ENCODE measurements at places on chromosomes 6 and 20.

GRCh38 chr6:135267085-135267484, 86.0 kb downstream of the MYB start:
- no peaks in the 10 kb centered on the region for H3K4me1 ChIP-seq
- no peak overlapping the region for H3K4me3 ChIP-seq
- H3K36me3 ChIP-seq = no peaks in the 10 kb centered on the region
- H3K27me3 ChIP-seq = peaks cover 5% of the 10 kb centered on the region

DNA sequence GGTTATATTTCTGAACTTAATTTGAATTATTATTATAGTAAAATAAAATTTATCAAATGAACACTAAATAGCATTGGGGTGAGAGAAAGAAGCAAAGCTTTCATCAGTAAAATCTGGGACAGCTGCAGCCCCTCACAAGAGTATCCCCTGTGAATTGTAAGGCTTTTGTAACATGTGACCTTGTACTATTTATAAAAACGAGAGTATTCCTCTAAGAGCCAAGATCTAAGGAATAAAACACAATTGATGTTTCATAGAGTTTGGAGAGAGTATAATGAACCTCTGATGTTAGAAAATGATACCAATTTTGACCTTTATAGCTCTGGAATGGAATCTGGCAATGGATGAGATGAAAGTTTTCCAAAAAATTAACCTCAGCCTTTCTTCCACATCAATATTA, 617.2 kb upstream of the ID4 start:
- H3K27ac ChIP-seq = no peak overlapping the region
- no peaks in the 10 kb centered on the region for H3K4me1 ChIP-seq
- H3K36me3 ChIP-seq = no peaks in the 10 kb centered on the region
- no peak for DNase-seq
- H3K4me3 ChIP-seq = no peak overlapping the region

DNA sequence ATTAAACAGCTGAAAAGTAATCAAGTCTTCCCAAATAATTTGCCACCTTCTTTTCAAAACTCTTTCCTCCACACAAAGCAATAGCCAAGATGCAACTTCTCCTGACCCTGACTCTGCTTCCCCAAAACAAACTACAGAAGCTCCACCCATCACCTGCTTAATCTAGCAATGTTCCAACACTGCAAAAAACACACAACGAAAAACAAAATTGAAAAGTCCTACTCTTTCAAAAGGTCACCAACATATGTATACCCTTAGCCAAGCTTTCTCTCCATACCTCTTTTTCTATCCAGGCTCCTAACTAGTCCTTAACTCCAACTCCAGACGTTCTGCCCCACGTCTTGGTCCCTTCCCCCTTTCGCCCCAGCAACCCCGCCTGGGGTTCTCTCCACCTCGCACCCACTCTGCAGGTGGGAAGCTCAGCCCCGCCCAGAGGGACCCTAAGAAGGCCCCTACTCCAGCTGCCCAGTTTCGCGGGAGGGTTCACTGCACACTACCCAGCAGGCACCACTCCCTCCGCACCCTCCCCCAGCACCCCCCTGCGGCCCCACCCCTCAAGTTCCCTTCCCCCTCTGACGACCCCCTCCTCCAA, 717 bp downstream of the CSNK2A1 start:
- H3K4me3 ChIP-seq = peak overlapping the region; percentile 86
- peaks cover 65% of the 10 kb centered on the region for H3K4me1 ChIP-seq
- H3K27me3 ChIP-seq = peaks cover 9% of the 10 kb centered on the region
- H3K36me3 ChIP-seq = no peaks in the 10 kb centered on the region
- peak overlapping the region; percentile 98 for H3K27ac ChIP-seq

- H3K4me3 ChIP-seq = peak overlapping the region; percentile 84
- no peaks in the 10 kb centered on the region for H3K27me3 ChIP-seq
- DNase-seq = no peak
- peak overlapping the region; percentile 89 for H3K27ac ChIP-seq
- H3K4me1 ChIP-seq = peaks cover 19% of the 10 kb centered on the region
Observed at GRCh38 chr6:6810727-6811126, 222.2 kb downstream of the LY86 start.

DNA sequence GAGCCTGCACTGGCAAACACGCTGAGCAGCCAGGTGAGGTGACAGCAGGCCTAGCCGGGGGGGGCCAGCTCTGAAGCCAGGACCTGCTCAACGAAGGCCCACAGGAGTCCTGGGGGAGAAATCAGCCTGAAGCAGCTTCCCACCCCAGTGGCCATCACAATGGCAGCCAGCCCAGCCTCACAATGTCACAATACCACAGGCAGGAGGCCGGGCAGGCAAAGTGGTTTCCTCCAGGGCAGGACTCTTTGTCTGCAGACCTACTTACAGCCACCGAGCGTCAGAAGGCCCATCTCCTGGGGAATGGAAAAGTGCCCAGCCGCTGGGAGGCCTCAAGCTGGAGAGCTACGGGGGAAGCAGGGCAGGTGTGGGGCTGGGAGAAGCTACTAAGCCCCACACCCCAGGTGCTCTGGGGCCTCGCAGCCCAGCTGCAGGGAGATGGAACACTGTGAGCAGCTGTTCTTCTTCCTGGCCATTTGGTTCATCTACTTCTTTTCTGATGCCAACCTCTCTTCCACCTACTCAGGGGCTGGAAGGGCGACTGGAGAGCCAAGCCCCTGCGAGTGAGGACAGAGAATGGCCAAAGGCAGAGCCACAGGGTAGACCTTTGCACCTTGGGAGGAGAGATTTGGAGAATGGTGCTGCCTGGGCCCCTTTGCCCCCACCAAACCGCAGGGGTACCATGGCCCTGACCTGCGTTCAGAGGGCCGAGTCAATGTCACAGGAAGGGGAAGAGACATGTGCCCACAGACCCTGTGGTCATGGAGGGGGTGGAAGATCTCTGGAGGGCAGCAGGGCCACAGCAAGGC, 22.3 kb upstream of the AVP start:
- peaks cover 15% of the 10 kb centered on the region for H3K4me1 ChIP-seq
- H3K36me3 ChIP-seq = no peaks in the 10 kb centered on the region
- H3K27me3 ChIP-seq = peaks cover 2% of the 10 kb centered on the region
- no peak overlapping the region for H3K4me3 ChIP-seq

- H3K27ac ChIP-seq = no peak overlapping the region
- H3K4me3 ChIP-seq = no peak overlapping the region
- no peaks in the 10 kb centered on the region for H3K4me1 ChIP-seq
- peaks cover 8% of the 10 kb centered on the region for H3K27me3 ChIP-seq
- DNase-seq = no peak
Observed at GRCh38 chr20:44533928-44534327, 12.1 kb upstream of the SERINC3 start.

Data from immature natural killer cell (primary cell).